ENCODE measurements at places on chromosomes 5 and 9. TPM values are rescaled to one million over a fixed set of nuclear protein-coding genes. Genes with fewer than 3 reads are reported as not detected.

The QRFP gene
- not detected for total RNA-seq

The NPDC1 gene
- total RNA-seq: 0.51 TPM

The BAAT gene
- total RNA-seq: 0.10 TPM

The KIAA0825 gene
- 3.1 TPM for total RNA-seq

The OR1N1 gene
- total RNA-seq: not detected

The C5orf52 gene
- not detected for total RNA-seq

The HAVCR1 gene
- not detected for total RNA-seq

The IARS1 gene
- 274 TPM for total RNA-seq

The RPP25L gene
- total RNA-seq: 13.0 TPM

The UBE2D2 gene
- 101 TPM for total RNA-seq

The SH2D3C gene
- total RNA-seq: 1.4 TPM

The RBM27 gene
- total RNA-seq: 36.0 TPM

The CENPH gene
- total RNA-seq: 103 TPM

The EIF4E1B gene
- total RNA-seq: not detected

The SOHLH1 gene
- 2.4 TPM for total RNA-seq

The CARTPT gene
- not detected for total RNA-seq

The CD180 gene
- total RNA-seq: not detected

The DBN1 gene
- 265 TPM for total RNA-seq

The RNF183 gene
- not detected for total RNA-seq

The PCAT7 gene
- total RNA-seq: not detected

The KIF12 gene
- total RNA-seq: 0.13 TPM

The PTPDC1 gene
- 23.9 TPM for total RNA-seq

The SPAG8 gene
- total RNA-seq: 0.20 TPM

The MZB1 gene
- 0.24 TPM for total RNA-seq

The INSL6 gene
- not detected for total RNA-seq

The RAD1 gene
- 65.8 TPM for total RNA-seq
